ENCODE measurements at places on chromosomes 12 and 14.

- no peak for DNase-seq
These were observed 107.7 kb downstream of the ESR2 start for GRCh38 chr14:64186231-64187129.

- DNase-seq = no peak
These were observed 2.4 kb downstream of the E2F7 start for GRCh38 chr12:77062846-77063461.

DNA sequence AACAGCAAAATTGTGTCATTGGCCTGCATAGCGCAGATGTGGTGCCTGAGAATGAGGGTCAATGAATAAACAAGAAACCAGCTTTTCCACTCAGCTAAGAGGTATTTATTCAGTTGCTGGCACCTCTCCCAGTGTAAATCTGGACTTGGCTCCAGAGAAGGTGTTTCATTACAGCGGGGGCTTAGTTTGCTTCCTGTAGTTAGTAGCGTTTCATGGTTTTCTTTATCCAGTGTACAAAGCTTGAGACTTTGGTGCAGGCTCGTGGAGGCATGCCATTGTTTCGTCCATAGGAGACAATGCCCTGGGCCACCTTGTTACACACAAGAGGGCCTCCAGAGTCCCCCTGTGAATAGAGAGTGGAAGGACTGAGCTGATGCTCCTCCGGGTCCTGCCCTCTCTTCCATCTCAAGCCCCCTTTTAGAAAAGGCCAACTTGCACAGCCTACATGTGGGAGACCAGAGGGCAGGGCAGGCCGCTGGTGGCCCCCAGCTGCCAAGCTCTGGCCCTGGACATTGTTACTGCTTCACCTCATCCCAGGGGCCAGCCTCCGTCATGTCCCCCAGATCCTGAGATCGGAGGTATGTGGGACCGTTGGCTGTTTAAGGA is 3.0 kb downstream of the GZMB start:
- no peak for DNase-seq

- DNase-seq = no peak
These were observed 131.5 kb downstream of the NCOR2 start for GRCh38 chr12:124435806-124436345.

DNA sequence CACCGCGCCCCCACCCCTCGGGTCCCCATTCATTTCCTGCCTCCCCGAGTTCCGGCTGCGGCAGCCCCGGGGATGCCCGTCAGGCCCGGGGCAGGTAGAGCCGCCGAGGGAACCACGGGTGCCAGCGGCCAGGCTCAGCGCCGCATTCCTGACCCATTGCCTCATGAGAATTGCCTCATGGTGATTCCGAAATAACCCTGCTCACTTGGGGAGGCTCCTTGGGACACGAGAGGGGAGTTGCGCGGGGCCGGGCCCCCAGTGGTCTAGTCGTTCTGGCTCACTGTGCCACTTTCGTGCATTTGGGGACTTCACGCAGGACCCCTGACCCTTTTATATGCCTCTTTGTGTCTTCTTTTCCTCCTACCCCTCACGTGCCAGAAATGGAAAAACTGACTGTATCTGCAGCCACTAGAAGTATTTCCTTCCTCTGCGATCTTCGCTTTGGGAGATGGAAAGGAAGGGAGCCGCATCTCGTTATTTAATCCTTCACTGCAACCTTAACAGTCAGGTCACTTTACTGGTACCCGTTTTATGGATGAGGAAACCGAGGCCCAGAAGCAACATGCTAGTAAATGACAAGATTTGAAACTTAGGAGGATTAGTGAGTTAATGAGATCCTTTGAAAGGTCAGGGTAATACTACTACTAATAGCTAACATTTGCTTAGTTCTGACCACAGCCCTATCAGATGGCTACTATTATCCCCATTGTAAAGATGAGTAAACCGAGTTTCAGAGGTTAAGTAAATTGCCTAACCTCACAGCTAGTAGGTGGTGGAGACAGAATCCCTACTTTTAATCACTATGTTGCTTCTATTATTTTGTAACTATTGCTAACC is 768 bp downstream of the PTPN11 start:
- DNase-seq = no peak

GRCh38 chr14:95700221-95700976 is 13.5 kb downstream of the TCL1A start:
- no peak for DNase-seq

DNA sequence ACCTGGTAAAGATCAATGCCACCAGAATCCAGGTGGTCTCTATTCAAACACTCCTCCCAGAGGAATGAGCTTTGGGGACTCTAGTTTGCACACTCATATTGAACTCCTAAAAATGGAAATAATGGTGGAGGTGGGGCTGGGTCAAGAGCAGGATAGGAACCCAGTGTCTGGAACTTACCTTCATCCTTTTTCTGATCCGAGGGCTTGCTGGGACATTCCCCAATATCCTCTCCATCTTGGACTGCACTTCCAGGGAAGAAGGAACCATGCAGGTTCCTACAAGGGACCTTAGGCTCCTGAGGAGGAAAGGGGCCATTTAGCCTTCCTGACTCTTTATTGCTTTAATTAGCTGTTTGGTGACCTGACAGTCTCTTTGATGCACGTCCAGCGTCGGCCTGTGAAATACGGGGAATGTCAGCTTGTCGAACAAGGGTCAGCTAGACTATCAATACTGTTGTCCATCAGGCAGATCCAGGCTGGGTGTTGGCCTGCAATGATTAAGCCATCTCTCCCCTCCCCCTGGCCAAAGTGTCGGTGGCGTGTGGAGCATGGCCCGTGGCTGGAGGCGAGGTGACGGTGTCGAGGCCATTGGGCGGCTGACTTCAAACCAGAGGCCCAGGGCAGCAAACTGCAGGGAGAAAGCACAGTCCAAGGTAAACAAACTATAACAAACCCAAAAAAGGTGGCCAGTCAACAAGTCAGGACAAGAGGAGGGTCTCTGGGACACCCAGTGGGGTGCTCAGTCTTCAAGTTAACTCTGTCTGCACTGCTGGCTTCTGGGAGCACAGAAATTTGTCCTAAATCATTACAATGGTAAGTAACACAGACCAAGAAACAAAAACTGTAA is 405.2 kb upstream of the TBX3 start:
- no peak for DNase-seq
